ENCODE measurements at places on chromosomes 4 and X.

DNA sequence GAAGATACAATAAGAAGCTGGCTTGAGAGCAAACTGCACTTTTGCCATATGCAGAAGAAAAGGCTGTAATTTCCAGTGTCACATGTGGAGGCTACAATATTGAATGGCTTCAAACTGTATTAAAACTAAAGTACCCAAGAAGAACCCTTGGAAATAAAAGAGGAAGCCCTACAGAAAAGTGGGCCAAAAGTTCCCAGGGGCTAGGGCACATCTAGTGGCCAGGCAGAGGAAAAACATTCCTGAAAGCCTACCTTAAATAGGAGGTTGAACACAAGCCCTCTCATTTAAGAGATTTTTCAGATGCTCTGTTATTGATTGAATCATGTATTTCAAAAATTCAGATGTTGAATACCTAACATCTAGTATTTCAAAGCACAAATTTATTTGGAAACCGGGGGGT is 40.6 kb upstream of the PRDX4 start:
- no peak for DNase-seq

DNA sequence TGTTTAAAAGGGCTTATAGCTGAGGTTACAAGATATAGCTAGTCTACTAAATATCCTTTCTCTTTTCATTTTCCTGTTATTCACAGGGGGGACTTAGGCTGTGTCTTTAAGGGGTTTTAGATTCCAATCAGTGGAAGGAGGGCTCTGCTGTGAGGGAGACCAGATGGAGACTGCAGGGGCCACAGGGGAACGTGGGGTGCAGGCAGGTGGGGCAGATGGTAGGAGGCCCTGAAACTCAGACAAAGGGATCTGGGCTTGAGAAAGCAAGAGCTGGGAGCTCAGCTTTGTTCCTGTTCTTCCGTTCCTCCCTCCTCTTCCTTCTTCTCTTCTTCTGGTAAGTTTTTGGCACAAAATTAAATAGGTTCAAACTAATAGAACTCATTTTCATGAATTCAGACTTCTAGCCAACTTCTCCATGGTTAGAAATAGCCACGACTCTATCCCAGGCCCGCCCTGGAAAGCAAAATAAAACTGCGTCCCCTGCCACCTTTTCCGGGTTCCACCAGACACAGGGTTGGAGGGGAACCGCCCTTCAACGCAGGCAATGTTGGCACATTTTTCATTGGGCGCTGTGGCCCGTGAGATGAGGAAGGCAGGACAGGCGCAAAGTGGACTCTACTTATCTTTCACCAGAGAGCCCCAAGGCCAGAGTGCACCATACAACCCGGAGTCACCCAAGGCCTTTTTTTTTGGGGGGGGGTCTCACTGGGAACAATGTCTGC is 3.5 kb upstream of the TMSB4X start:
- DNase-seq, result no peak

DNA sequence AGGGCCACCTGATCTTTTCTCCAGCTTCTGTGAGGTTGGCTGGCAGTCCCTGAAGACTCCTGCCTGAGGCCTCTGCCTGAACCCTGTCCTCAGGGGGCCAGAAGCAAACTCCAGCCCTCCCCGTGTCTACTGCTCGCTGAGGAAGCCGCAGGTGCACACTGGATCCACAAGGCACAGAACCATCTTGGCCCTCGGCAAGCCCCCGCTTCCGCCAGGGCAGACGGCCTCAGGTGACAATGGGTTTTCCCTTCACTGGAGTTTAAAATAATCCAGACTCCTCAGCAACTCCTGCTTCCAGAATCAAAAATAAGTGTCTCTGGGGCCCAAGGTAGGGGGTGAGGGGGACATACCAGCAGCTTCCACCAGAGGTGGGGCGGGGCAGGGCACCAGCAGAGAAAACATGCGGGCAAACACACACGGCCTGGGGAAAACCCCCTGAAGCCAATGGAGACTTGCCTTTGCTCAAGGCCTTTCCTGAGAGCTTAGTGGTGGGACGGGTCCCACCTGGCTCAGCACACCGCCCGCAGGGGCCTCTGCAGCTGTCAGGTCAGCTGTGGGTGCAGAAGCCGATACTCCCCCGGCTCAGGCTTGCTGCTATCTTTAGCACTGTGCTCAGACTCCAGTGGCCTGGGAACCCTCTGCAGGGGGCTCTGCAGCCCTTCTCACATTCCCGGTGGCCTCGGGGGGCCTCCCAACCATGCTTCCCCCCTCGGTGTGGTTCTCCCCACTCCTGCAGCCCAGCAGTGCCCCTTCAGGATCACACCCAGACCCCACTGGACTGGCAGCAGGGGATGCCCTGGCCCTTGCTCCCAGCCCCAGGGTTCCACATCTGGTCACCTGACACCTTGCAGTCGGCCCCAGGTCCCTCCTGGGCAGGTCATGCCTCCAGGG is 1.9 kb downstream of the MYL5 start:
- no peak for DNase-seq

DNA sequence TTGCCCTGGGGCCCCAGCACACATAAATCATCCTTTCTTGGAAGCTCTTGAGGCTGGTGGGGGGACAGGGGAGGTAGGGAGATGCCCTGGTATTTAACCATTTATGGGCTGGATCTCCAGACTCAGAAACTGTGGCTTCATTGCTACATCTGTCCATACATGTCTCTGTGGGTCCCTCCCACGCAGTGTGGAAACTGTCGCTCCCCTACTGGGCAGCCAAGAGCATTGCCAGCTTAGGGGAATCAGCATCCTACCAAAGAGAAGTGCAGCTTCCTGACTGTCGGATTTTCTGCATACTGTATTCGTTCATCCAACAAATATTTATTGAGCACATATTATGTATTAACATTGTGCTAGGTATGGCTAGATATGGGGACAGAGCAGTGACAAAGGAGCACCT is 3.7 kb downstream of the GRIPAP1 start:
- DNase-seq, result no peak

GRCh38 chr4:140331245-140331644 is 42.2 kb upstream of the SCOC start:
- DNase-seq, result no peak

- no peak for DNase-seq
Observed at GRCh38 chrX:148161701-148162100, 180.6 kb downstream of the FMR1NB start.

GRCh38 chr4:33628296-33628695 is 2616.0 kb downstream of the ARAP2 start:
- DNase-seq, result no peak

GRCh38 chr4:98517218-98518021 is 141.0 kb downstream of the TSPAN5 start:
- no peak for DNase-seq

GRCh38 chr4:145183581-145183980 is 3.2 kb upstream of the OTUD4 start:
- no peak for DNase-seq

- DNase-seq, result no peak
Observed at GRCh38 chrX:17737710-17737985, 355 bp downstream of the SCML1 start.

DNA sequence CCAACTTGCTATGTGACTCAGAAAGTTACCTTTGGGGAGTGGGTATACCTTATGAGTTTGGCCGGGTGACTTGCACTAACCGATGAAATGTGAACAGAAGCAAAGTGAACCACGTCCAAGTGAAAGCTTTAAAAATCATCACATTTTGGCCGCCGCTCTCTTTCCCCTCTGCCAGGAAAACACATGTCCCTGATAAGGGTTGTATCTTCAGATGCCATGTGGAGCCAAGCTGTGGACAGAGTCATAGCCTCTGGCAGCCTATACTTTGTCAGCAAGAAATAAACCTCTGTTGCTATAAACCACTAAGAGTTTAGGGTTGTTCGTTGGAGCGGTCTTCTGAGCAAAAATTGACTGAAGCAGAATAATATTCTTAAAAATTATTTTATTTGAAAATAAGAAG is 92.3 kb downstream of the PRDM5 start:
- no peak for DNase-seq

GRCh38 chr4:5409237-5409636 is 299.1 kb downstream of the EVC2 start:
- DNase-seq, result peak; percentile 63

- DNase-seq, result no peak
Observed at GRCh38 chr4:2733001-2733843, 22.9 kb downstream of the TNIP2 start.

DNA sequence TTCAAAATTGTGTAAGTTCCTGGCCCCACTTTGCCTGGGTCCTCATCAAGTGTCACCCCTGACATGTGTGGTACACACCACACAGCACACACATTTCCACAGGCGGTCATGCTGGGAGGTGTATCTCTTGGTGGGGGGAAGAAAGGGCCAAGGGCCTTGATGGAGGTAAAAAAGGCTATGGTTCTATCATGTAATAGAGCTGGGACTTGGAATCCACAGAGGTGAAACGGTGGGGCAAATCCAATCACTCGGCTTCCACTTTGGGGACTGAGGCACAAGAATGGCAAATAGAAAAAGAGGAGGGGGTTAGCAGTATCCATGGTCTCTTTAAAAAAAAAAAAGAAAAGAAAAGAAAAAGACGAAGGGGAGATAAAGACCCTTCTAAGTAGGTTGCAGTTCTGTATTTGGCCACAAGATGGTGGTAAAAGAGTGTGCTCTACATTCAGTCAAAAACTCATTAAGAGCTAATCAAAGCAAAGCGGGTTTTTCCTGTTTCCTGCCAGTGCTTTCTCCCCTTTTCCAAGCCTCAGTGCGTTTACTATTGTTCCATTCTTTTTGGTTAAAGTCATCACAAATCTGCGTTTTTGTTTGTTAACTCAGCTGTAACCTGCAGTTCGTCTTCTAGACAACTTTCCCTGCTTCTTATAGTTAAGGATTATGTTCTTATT is 37.0 kb upstream of the ATP6AP2 start:
- peak; percentile 46 for DNase-seq

DNA sequence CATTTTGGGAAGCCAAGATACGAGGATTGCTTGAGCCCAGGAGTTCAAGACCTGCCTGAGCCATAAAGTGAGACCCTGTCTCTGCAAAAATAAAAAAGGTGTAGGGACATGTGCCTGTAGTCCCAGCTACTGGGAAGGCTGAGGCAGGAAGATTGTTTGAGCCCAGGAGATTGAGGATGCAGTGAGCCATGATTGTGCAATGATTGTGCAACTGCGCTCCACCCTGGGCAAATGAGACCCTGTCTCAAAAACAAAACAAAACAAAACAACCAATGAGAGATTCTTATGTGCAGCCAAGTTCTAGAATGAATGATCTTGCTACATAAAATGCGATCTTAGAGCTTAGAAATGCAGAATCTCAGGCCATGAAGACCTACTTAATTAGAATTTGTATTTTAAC is 22.5 kb downstream of the SLC9B2 start:
- no peak for DNase-seq

- no peak for DNase-seq
Observed at GRCh38 chr4:140641105-140641555, 72.4 kb upstream of the UCP1 start.

DNA sequence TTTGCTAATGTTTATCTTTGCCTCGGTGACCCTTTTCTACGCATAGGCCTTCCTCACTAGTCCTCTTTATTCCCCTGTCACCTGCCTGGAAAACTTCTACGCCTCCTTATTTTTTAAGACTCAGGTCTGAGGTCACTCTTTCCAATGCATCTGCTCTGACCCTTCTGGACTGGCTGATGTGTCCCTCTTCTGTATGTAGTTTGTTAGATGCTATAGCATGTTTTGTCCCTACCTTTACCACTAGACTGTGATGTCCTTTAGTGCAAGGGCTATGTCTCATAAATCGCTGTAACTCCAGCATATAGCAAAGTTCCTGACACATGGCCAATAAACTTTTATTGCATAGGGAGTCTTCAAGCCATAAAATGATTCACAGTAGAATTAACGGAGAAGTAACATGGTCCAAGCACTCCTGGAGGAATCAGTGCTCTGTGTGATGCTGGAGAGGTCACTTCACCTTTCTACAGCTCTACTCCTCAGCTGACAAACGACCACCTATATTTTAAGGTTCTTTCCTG is 872.5 kb upstream of the SLIT2 start:
- no peak for DNase-seq

DNA sequence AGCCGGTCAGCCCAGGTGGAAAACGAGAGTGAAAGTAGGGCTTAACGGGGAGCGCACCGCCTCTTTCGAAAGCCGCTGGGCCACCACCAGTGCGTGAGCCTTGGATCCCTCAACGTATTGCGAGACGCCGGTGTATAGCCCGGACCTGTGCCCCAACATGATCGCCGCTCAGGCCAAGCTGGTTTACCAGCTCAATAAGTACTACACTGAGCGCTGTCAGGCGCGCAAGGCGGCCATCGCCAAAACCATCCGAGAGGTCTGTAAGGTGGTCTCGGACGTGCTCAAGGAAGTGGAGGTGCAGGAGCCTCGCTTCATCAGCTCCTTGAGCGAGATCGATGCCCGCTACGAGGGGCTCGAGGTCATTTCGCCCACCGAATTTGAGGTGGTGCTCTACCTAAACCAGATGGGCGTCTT is 929 bp downstream of the MAB21L2 start:
- no peak for DNase-seq

- peak; percentile 38 for DNase-seq
Observed at GRCh38 chrX:139759637-139760036, 51.7 kb upstream of the MCF2 start.
